ENCODE measurements at places on chromosomes 1 and 21.

- no peak for DNase-seq
These were observed 70.9 kb upstream of the EDEM3 start for GRCh38 chr1:184825571-184825970.

GRCh38 chr1:166111430-166111829, 55.4 kb downstream of the FAM78B start:
- DNase-seq: no peak

DNA sequence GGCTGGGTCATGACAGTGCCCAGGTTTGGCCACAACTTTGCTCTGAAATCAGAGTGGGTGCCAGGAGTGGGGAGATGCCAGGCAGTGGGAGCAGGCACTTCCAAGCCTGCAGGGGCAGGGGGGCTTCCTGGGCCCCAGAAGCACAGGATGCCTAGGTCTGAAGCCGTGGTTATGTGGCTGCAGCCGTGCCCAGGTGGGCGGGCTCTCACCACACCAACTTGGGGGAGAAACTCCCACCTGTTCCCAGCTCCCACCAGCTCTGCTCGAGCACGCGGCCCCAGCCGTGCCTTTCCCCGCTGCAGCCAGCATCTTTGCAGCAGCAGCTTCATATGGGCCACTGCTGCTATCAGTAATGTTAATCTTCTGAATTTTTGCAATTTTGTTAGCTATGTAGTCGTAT, 331.4 kb downstream of the USP25 start:
- DNase-seq: no peak

DNA sequence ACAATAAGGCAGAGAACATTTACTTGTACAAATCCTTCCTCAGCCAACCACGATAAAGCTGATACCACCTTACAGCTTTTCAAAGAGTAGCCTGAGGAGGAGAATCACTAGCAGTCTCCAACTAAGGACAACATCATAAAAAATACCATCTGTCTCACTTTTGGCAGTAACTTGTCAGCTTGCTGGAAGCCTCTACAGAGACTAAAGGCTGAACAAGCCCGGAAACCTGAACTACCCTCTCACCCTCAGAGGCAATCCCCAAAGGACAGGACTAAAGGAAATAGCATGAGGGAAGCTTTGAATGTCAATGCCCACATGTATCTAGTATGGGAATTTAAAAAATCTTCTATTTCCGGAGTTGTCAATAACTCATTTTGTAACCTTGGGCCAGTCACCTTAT, 10.6 kb downstream of the SRSF4 start:
- DNase-seq: no peak

GRCh38 chr1:30881319-30882181, 27.0 kb downstream of the SDC3 start:
- DNase-seq: no peak

GRCh38 chr1:68907491-68907890, 410.6 kb upstream of the DEPDC1 start:
- no peak for DNase-seq

DNA sequence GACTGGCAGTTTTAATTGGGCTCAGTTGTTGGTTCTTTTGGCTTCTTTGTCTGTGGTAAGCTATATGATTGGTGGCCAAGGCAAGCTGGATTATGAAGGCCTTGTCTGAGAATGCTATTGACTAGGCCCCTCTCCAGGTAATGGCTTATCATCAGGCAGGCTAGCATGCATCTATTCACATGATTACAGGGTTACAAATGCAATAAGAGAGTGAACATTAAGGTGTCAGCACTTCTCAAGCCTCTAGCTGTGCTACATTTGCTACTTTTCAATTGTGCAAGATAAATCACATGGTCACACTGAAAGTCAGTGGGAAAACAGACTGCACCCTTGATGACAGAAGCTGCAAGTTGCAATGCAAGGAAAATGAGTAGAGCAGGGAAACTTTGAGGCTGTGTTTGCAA, 550.9 kb upstream of the TMPRSS15 start:
- no peak for DNase-seq

- peak; percentile 8 for DNase-seq
These were observed 72.6 kb downstream of the TENT5C start for GRCh38 chr1:117678246-117678977.

GRCh38 chr1:199041173-199041914, 402.5 kb downstream of the PTPRC start:
- peak; percentile 7 for DNase-seq

- no peak for DNase-seq
These were observed 16.9 kb upstream of the TDRD10 start for GRCh38 chr1:154485106-154485505.

DNA sequence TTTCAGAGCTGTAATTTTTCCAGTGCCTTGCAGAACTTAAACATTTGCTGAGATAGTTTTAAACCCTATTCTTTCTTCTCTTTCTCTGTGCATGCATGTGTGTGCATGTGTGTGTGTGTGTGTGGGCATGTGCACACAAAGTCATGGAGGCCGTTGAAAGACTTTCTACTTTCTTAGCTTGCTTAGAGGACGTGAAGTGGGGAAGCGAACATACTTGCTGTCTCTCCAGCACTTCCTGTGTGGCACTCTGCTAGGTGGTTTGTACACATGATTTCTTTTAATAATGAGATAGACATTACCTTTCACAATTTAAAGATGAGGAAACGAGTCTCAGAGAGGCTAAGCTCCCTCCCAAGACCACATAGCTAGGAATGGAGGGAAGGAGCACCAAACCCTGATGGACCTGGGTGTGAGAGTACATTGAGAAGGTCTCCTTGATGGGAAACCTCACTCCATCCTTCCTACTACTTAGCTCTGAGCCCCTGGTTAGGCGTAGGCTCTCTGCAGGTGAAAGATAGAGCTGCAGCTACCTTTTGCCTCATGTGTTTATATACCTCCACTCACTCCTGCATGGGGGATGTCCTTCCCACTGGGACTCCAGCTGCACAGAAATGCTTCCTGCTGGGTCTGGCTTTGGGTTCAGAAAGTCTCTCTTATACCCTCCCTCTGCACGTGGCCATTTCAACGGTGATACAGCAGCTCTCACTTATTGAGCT, 101.9 kb upstream of the USP24 start:
- DNase-seq: no peak

DNA sequence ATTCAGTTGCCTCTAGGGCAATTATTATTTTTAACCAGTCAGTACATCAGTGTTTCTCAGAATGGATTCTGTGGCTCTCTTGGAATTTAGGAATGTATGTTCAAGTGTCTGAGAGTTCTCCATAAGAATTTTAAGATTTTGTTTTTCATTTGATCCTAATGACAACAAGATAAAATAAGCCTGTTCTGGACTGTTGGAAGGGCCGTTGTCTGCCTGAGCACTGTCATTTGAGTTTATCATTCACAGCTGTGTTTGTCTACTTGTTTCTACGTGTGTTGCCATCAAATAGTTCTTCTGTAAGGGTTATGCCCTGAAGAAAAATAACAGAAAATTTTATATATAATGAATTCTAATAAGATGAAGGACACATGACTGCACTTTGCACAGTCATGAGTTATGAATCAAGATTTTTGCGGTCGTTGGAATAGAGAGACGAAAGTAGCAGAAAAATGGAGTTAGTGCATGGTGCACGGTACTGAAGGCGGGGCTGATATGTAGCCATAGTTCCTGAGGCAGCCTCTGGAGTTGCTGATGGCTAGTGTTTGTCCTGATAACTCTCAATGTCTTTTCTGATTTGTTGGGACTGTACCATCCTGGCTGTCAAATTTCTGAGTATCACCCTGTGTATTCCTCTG, 92.5 kb downstream of the NOS1AP start:
- no peak for DNase-seq

DNA sequence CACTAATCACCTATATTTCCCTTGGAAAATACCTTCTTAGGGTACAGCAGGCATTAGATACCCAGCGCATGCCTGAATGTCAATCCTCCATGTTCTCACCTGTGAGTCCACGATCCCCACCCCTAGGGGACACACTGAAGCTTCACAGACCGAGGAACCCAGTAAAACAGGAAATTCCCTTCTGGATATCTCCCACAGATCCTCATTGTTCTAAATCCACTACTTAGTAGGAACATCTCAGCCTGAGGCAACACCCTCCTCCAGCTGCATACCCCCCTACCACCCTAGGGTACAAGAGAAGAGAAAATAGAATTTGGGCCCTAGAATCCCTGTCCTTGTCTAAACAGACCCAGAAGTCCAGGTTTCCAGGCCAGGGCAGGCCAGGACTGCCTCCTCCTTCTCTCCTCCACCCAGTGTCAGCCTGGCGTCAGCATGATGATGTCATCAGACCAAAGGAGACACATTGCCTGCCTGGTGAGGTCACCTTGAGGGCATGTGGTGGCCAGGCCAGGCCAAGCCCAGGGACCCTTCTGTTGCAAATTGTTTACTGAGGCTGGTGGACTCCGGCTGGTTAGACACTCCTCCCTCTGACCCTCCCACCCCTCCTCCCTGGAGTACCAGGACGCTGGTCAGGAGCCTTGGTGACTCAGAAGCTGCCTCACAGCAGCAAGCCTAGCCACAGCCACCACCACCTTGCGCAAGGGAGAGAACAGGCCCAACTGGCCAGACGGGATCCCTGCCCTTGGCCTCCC, 6.2 kb downstream of the NECTIN4 start:
- peak; percentile 71 for DNase-seq

DNA sequence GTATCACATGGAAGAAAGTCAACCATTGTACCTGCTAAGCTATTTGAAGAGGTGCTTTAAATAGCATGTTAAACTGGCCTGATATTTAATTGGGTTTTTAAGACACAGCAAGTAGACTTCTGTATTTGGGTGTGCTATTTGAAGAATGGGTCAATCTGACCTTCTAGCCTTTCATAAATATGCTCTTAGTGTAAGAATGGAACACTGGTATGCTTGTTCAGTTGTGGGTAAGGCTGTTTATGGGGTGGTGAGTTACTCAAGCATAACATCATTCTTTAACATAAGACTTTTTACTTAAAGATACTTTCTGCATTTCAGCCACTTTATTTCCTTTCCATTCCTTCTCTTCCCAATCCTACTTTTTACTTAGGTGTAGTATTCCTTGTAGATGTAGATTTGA, 21.4 kb downstream of the AHCYL1 start:
- no peak for DNase-seq

GRCh38 chr1:209432443-209432825, 151.1 kb upstream of the CAMK1G start:
- no peak for DNase-seq

- no peak for DNase-seq
These were observed 5.2 kb downstream of the DEGS1 start for GRCh38 chr1:224188286-224188685.

- no peak for DNase-seq
These were observed 23.9 kb upstream of the KCTD3 start for GRCh38 chr1:215543191-215543606.

- DNase-seq: no peak
These were observed 35.6 kb downstream of the SMYD2 start for GRCh38 chr1:214316593-214316992.

DNA sequence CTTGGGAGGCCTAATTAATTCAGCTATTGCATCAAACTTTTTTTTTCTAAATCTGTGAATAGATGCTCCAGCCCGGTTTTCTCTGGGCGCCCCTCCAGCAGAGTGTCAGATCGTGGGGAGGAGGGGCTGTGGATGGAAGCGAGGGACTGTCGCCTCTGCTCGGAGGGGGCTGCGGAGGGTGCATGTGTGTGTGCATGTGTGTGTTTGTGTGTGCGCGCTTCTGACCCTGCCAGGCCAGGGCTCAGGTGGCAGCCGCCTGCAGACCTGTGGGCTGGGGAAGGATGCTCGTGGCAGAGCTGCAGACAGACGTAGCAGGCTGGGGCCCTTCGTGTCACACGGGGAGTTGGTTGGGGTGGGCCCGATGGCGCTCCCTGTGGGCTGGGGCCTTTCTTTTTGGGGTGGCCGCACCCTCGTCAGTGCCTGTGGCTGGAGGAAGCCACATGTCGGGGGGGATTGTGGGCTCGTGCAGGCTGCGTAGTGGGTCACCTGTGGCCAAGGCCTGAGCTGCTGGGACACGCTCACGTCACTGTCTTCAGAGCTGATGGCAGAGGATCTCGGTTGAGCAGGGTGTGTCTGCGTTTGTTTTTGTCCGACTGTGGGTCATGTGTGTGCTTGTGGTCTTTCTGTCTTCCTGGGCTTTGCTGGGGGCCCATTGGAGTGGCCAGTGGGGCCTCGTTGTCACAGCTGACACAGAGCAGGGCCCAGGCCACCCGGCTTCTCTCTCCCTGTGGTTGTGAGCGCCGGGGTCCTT, 2.8 kb downstream of the SKI start:
- DNase-seq: peak; percentile 47

DNA sequence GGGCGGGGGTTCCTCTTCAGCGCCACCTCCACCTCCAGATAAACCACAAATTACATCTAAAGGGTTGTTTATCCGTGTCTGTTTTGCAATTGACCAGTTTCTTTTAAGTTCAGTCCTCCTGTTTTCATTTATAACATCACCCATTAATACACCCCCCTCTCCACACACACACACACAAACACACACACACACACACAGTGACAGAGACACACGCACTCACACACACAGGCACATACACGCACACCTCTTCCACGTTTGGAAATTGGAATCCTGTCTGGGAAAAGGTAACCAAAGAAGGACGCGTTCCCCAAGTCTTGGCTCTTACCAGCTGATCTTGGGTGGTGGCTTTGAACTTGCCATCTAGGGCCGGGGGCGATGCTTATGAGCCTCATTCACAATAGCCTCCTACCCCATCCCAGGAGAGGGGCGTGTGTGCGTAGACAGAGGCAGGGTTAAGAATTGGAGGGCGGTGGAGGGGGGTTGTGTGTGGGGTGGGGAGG, 442 bp upstream of the CSMD2 start:
- DNase-seq: no peak

DNA sequence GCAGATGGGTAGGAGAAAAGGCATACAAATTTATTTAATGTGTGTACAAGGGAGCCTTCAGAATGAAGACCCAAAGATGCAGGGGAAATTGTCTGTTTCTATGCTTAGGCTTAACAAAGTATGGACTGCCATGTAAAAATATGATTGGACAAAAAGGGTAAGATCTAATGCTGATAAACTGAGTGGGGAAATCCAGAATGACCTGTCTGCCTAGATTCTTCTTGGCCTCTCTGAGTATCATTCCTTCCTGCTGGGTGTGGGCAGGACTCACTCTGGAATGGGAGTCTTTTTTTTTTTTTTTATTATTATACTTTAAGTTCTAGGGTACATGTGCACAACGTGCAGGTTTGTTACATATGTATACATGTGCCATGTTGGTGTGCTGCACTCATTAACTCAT, 61.0 kb downstream of the IGSF5 start:
- DNase-seq: no peak

DNA sequence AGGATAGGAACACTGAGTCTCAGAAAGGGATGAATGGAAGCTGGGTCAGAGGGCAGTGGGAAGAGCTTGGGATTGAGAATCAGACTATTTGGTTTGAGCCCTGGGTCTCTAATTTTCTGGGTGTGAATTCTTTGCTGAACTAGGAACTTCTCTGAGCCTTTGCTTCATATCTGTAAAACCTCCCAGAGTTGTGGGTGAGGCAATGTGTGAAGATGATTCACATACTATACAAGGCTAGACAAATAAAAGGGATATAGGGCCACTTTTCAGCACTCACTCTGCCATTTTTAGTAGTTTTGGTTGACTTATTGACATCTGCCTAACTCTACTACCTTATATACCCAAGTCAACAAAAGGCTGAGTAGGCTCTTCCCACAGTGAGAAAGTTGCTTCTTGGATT, 77.7 kb upstream of the JUN start:
- no peak for DNase-seq
